HCT116 (cell line): ENCODE measurements at places on chromosomes 16 and 17. TPM values are rescaled to one million over a fixed set of nuclear protein-coding genes. Genes with fewer than 3 reads are reported as not detected.

DNA sequence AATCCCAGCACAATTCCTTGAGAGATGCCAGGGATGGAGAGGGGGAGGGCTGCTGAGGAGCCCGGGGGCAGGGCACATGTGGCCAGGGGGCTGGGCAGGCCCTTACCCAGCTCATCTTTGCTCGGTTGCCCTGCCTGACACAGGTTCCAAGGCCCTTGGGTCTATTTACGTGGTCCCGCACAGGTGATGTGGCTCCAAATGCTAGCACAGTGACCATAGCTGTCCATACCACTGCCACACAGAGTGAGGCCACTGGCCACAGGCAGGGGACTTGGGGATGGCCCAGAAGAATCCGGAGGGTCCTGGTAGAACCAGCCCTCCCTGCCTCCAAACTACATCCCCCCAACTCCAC is 10.0 kb upstream of the PRR29 start:
- no peak for DNase-seq

EVI2A gene
- not detected for total RNA-seq

GRCh38 chr17:17494870-17495535 is 1.2 kb downstream of the RASD1 start:
- DNase-seq = no peak

DNA sequence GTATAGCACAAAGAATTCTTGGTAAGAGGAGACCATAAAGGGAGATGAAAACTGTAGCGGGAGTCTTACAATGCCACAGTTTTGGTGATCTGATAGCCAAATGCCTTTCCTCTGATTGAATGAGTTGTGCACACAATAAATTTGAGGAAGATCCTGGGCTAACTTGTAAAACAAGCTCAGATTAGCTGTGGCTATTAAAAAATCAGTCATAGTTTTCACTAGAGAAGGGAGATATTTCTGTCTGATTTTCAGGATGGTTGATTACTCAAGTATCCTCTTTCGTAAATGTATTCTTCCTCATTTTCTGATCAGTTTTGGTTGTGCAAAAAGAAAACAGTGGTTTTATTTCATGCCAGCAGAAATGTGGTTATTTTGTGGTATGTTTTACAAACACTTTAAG is 9.1 kb upstream of the METTL9 start:
- no peak for DNase-seq

GRCh38 chr16:25219070-25219737 is 2.5 kb downstream of the AQP8 start:
- no peak for DNase-seq

DNA sequence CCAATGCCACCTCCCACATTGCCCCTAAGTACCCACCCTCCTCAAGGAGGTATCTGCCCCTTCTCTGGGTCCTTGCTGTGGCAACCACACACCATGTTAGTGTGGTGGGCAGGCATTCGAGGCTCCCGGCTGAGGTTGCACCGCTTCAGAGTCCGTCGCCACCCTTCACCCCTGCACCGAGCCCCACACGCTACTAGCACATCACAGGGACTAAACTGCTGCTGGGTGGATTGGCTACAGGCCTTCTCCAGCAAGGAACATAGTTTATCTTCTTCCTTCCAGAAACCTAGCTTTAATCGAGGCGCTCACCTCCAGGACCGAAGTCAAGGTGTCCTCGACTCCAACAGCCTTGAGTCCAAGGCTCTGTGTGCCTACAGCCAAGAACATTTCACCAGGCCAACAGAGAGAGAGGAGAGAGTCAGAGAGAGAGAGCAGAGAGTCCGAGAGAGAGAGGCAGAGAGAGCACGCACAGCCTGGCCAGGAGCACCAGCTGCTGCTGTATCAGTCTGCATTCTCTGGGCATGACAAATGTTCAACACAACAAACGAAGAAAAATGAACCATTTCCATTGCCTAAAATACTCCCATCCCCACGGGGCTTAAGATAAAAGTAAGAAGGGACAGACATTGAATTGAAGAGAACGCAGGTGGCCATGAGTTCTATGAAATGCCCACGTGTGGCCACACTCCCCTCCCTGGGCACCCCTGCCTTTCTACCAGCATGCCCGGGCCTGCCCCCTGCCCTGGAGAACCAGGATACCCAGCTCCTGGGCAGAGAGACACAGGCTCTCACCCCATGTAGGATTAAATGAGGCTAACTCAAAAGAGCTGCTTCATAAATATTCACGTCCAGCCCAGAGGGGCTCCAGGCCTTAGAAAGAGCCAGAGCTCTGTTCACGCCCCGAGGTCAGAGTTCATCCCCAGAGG is 94.9 kb downstream of the RBFOX3 start:
- DNase-seq = no peak

- DNase-seq = no peak
Observed at GRCh38 chr17:60388742-60389141, 3.2 kb downstream of the USP32 start.

CSHL1 gene
- total RNA-seq = not detected

DHX58 gene
- 1.2 TPM for total RNA-seq

GRCh38 chr17:7177954-7178477 is 1.2 kb downstream of the ASGR1 start:
- DNase-seq = no peak

RARA gene
- 35.1 TPM for total RNA-seq

C16orf74 gene
- 30.0 TPM for total RNA-seq

DNA sequence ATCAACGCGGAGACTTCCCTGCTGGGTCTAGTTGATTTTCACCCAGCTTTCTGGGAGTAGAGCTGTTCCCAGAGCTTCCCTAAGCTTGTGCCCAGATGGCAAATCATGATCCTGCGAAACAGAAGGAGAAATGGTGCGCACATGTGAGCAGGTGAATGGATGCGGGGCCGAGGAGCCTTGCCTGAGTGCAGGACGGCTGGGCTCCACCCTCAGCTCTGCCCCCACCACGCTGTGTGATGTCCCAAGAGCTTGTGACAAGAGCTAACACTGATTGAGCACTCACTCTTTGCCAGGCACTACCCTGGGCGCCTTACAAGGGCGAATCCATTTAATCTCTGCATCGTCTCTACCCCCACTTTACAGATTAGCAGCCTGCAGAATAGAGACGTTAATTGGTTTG is 162.7 kb upstream of the RPL38 start:
- no peak for DNase-seq

GRCh38 chr17:14311186-14311705 is 10.4 kb downstream of the HS3ST3B1 start:
- DNase-seq = no peak

DNA sequence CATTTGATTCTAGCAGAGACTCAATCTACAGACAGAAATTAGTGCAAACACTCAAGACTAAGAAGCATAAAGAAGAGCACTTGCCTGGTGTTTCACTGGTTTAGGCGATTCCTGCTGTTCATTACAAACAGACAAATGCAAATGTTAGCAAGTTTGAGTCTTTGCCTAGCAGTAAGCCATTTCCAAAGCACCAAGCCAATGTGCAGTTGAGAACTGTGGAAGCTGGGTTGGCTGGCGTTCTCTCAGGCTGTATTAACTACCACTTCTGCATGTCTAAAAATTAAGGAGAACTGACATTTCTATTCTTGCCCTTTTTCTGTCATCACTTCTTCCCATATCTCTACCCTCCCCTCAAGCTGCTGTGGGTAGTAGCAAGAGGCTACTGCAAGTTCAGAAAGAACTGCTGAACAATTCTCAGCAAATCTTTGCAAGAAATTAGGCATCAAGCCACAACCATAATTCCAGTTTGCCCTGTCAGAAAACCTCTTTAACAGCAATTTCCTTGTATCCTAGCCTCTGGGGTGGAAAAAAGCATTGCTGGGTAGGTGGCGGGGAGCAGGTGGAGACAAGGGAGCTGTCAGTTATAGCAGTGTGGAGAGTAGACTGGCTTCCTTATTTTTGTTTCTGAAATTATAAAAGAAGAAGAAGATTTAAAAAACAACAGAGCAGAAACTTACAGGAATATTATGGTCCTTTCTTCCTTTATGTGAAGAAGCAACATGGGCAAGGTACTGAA is 53.8 kb downstream of the MYH10 start:
- no peak for DNase-seq

- DNase-seq = no peak
Observed at GRCh38 chr16:11721781-11722467, 20.7 kb downstream of the TXNDC11 start.

GRCh38 chr17:55348749-55349354 is 72.8 kb downstream of the MMD start:
- peak; percentile 42 for DNase-seq

EPX gene
- total RNA-seq = not detected

DNA sequence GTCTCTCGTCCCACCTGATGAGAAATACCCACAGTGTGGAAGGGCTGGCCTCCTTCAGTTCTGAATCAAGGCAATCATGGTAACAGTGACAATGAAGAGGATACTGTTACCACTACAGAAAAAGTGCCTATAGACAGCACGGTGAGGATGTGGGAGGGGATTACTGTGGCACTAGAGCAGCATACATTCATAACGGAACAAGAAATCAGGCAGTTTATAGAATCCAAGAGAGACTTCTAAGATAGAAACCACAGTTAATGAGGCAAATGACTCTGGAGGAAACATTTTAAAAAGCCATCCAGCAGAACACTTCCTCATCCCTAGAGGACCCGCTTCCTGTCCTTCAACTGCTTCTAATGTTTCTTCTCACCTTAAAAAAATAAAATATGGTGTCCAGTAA is 2.7 kb downstream of the RUSF1 start:
- DNase-seq = no peak

DNA sequence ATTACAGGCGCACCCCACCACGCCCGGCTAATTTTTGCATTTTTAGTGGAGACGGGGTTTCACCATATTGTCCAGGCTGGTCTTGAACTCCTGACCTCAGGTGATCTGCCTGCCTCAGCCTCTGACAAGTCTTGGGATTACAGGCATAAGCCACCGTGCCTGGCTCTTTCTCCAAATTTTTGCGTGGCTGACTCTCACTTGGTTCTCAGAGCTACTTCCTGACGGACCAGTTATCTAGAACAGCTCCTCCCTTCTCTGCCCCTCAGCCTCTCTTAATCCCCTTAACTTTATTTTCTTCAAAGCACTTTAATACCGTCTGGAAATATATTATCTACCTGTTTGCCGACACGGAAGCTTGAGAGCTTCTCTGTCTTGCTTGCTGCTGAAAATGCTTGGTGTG is 4.2 kb downstream of the YPEL2 start:
- no peak for DNase-seq

- DNase-seq = no peak
Observed at GRCh38 chr16:8552487-8553221, 37.7 kb downstream of the TMEM114 start.

DNA sequence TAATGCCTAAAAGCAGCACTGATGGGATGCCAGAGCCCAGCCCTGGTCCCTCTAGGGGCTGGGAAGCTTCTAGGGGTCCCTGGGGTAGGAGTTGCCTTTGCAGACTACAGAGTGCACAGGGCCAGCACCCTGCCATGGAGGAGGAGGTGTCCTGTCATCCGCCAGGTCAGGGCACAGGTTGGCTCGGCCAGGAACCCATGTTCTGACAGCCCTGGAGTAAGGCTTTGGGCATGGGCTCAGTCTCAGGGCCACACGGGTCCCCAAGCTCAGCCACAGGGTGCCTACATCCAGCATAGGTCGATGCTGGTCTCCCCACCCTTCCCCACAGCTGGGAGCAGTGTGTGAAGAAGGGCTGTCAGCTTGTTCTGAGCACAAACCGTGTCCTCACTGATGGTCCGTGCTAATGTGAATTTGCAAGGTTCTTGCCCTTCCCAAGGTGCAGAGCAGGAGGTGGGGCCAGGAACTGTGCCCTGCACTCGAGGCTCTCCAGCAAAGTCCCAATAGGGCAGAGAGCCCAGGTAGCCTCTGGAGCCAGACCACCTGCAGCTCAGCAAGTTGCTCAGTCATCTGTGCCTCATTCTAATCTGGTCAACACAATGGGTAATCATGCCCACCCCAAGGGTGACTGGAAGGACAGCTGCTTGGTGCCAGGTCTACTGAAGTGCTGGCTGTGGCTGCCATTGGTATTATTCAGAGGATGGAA is 72.8 kb downstream of the AMFR start:
- no peak for DNase-seq

DNA sequence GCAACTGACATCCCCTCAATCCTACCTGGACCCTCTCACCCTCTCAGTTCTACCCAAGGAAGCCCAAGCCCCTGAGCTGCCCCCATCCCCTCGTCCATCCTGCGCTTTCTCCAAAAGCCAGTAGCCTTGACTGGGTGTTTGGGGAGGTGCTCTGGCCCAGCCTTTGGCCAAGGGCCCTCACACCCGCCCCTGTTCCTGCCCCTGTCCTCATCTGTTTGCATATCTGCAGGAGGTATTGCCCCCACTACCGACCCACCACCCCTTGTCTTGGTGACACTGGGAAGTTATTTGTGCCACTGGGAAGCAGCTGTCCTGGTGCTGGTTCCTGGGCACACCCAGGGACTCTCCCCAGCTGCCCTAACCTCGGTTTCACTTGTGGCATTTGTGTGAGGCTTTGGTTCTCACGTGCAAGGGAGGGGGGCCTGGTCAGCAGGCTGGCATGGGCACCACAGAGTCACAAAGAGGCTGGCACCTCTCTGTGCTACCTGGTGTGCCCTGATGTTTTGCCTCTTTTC is 75.3 kb downstream of the MRC2 start:
- no peak for DNase-seq

DNA sequence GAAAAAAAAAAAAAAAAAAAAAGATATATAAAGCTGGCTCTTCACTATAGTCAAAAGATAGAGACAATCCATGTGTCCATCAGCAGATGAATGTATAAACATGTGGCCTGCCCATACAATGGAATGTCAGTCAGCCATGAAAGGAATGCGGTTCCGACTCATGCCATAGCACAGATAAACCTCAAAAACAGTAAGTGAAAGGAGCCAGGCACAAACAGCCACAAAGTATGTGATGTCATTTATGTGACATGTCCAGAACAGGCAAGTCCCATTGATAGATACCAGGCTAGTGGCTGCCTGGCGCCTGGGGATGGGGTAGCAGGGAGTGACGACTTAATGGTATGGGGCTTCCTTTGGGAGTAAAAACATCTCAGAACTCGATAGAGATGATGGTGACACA is 155.7 kb downstream of the CMIP start:
- no peak for DNase-seq

DNA sequence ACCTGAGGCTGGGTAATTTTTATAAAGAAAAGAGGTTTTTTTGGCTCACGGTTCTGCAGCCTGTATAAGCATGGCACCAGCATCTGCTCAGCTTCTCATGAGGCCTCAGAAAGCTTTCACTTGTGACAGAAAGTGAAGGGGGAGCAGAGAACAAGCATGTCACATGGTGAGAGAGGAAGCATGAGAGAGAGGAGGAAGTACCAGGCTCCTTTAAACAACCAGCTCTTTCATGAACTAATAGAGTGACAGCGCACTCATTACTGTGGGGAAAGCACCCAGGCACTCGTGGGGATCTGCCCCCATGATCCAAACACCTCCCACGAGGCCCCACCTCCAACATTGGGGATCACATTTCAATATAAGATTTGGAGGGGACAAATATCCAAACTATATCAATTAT is 86.8 kb downstream of the USP32 start:
- no peak for DNase-seq

SHBG gene
- total RNA-seq = not detected

GRCh38 chr17:21711182-21711581 is 18.9 kb downstream of the KCNJ18 start:
- no peak for DNase-seq
